SK-N-SH (cell line): ENCODE measurements at places on chromosomes 5 and 9. TPM values are rescaled to one million over a fixed set of nuclear protein-coding genes. Genes with fewer than 3 reads are reported as not detected.
A peak's percentile ranks its signal among the peaks of the same experiment; 100 is the strongest.

The SLC46A2 gene
- not detected in 2 replicates for polyA plus RNA-seq

The IRX1 gene
- not detected in 2 replicates for polyA plus RNA-seq

The UIMC1 gene
- polyA plus RNA-seq, result 19.9 and 24.3 TPM in 2 replicates

The SEC61B gene
- polyA plus RNA-seq, result 154 and 174 TPM in 2 replicates

The SHC3 gene
- polyA plus RNA-seq, result 3.2 and 4.7 TPM in 2 replicates

The BTNL3 gene
- polyA plus RNA-seq, result not detected in 2 replicates

The OMD gene
- polyA plus RNA-seq, result 0.03 TPM in 1 of 2 replicates, not detected in the other

- peak; percentile 90 for DNase-seq
Observed at GRCh38 chr9:133347515-133347984, 381 bp downstream of the MED22 start.

DNA sequence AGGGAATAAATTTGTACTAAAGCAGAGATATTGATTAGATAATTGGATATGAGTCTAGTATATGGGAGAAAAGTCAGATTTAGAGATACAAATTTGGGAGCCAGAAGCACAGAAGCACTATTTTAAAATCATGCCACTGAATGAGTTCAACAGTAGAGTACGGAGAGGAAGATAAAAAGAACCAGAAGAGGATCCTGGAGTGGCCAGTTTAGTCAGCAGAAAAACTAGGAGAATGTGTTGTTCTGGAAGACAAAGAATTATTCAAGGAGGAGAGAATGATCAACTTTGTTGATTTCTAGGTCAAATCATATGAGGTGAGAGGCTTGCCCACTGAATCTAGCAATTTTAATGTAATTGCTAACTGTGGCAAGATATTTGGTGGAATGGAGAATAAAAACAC lies 67.0 kb downstream of the NIPBL start:
- no peak for DNase-seq

- peak; percentile 73 for DNase-seq
Observed at GRCh38 chr5:159208514-159209437, 577 bp downstream of the RNF145 start.

DNA sequence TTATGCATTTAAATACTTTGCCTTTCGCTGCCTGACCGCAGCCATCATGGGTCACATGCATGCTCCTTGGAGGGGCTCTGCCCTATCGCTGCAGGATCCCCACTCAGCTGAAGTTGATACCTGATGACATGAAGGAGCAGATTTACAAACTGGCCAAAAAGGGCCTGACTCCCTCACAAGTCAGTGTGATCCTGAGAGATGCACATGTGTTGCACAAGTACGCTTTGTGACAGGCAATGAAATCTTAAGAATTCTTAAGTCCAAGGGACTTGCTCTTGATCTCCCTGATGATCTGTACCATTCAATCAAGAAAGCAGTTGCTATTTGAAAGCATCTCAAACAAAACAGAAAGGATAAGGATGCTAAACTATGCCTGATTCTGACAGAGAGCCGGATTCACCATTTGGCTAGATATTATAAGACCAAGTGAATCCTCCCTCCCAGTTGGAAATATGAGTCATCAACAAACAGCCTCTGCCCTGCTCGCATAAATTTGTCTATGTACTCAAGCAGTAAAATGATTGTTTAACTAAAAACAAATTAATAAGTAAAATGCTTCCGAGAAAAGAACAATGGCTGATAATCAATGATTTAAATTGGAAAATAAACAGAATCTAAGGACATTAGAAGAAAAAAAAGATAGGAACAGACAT lies 41.6 kb upstream of the PPP2CA start:
- no peak for DNase-seq

DNA sequence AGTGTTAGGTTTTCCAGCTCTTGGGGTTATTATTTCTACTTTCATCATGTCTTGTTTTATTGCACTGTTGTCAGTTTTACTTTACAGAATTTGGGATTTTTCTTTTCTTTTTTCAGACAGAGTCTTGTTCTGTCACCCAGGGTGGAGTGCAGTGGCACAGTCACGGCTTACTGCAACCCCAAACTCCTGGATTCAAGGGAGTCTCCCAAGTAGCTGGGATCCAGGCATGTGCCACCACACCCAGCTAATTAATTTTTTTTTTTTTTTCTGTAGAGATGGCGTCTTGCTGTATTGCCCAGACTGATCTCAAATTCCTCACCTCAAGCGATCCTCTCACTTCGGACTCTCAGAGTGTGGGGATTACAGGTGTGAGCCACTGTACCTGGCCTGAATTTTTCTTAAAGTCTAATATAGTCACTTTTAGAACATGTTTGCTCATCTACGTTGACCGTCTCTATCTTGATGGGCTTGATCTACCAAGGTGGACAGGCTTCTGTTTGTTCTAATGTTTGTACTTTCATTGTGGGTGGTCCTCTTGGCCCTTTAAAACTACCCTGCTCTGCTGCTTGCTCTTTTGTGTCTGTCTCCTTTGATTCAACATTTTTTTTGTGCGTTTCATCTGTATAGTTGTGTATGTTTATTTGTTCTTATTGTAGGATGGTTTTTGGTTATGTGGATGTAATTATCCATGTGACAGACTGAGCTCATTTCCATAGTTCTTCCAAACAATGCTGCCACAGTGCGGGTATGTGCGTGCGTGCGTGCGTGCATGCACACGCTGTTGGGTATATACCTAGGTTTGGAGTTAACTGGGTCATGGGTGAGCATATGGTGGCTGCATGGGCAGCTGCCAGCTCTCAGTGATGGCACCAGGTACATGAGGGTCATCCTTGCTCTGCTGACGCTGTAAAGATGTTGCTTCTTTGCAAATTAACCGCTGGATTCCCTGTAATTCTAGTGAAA lies 18.1 kb downstream of the PRRC2B start:
- DNase-seq, result no peak

GRCh38 chr9:81814794-81815464 lies 113.3 kb upstream of the SPATA31D4 start:
- no peak for DNase-seq

- DNase-seq, result no peak
Observed at GRCh38 chr9:82254646-82255367, 266.2 kb downstream of the SPATA31D1 start.

DNA sequence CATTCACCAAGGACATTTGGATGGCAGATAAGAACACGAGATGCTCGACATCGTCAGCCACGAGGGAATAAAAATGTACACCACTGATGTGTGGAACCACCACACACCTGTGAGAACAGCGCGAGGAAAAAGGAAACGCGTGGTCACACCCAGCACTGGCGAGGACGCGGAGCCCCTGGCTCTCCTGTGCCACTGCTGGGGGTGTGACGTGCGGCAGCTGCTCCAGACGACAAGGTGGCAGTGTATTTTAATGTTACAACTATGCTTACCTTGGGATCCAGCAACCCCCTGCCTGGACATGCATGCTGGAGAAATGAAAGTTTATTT lies 13.6 kb upstream of the CEP72 start:
- no peak for DNase-seq

DNA sequence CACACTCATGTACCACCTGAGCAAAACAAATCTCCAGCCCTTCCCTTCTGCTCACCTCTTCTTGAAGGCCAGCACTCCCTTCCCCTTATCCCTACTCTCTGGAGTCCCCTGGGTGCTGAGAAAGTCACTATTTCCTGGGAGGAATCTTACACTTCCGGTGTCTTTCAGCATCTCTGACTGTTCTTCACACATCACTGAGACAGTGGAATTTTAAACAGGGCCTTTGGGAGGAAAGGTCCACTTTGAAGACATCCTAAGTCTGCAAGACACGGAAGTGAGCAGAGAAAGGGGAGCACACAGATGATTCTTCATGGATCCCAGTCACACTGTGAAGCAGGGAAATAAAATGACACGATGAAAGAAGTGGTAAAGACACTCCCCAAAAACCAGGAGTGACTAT lies 25.6 kb downstream of the FRMD3 start:
- no peak for DNase-seq
